ENCODE measurements at places on chromosomes 6 and 20.

GRCh38 chr6:85110943-85111342 is 338.9 kb upstream of the NT5E start:
- no peak for DNase-seq

DNA sequence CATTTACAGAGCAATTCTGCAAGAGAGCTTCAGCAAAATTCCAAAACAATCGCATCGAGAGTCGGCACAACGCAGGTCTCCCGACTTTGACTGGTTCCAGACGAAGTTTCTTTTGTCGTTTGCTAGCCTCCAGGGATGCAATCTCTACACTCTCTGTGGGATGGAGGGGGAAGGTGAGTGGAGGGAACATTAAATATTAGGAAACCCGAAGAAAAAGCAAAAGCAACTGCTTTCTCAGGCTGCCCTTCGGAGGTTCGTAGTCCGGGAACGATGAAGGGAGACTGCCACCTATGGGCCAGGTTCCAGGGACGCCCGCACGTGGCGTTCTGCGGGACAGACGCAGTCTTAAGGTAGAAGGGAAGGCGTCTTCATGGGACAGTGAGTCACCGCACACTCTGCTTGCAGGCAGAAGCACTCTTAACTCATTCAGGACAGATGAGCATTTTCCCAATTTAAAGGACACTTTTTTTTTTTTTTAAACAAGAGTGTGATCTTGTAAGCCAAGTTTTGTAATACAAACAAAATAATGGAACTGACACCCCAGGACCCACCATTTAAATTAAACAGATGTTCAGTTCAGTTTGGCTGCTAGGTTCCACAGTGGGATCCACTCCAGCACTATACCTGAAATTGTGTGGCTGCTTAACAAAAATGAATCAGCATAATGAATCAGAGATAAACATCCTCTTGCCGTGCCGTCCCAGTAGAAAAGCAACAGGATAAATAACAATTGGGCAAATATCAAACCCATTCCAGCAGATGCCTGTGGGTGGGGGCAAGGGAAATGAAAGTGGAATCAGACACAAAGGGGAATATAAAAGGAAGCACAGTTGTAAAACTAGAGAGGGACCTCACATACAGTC is 65.8 kb upstream of the ARMC2 start:
- no peak for DNase-seq

- no peak for DNase-seq
These were observed 179.9 kb upstream of the DTNBP1 start for GRCh38 chr6:15842727-15843117.

GRCh38 chr6:84280030-84280429 is 52.6 kb upstream of the CEP162 start:
- DNase-seq = no peak

DNA sequence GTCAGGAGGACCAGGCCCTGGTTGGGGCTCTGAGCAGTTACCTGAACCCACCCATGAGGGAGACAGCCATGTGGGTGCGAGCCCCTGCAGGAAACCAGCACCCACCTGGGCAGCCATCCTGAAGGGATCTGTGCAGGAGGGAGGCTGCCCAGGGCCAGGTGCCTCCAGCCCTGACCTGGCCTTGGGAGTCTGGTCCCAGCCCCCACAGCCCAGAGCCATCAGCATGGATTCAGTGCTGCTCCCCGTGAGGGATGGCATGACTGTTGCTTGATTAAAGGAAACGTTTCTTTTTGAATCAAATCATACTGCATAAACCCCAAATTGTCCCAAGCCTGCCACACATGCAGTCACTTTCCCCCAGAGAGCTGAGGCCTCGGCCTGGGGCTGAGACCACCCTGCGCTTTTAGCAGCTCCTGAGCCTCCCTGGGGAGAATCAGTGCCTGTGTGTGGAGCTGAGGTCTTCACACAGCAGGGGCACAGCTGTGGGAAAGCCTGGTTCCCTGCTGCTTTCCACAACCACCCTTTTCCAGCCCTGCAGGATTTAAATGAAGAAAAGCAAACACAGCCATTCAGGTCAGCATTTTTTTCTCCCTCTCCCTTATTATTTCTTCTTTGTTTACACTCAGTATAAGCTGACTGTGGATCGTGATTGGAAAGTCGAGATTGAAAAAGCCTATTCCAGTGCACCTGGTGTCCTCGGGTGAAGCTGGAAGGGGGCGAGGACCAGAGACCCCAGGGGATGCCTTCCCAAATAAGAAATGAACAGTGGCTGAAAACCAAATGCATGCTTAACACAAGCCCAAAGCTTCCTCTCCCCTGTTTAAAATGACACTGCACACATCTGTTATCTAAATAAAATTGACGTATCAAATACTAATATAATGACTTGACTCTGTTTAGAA is 283.9 kb downstream of the SMOC2 start:
- DNase-seq = peak; percentile 16

- no peak for DNase-seq
These were observed 13.9 kb upstream of the VAPB start for GRCh38 chr20:58374906-58375758.

GRCh38 chr20:37828684-37829083 is 74.2 kb upstream of the VSTM2L start:
- DNase-seq = no peak

- DNase-seq = no peak
These were observed 28.5 kb upstream of the DST start for GRCh38 chr6:56671160-56671559.

DNA sequence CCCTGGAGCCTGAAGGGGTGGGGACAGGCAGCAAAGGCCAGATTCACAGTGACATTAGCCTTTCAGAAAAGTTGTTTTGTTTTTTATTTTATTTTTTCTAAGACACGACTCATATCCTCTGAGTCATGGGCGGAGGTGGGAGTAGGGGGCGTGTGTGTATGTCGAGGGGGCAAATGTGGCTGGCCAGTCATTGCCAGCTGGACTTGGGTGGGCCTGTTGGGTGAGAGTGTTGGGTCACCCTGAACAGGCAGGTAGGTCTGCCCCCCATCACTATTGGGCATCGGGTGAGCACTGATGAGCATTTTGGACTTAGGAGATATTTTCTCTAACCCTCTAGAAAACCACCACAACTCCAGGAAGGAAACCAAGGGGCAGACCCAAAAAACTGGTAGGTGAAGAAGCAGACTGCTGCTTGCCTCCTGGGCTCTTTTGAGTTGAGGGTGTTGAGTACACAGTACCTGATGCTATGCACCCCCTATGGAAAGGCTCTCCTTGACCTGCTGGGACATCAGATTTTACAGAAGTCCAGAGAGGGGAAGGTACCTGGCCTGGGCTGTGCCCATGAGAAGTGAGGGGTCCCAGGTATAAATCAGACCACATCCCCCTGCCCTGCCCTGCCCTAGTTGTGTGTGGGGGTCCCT is 5.6 kb downstream of the SMIM29 start:
- no peak for DNase-seq

DNA sequence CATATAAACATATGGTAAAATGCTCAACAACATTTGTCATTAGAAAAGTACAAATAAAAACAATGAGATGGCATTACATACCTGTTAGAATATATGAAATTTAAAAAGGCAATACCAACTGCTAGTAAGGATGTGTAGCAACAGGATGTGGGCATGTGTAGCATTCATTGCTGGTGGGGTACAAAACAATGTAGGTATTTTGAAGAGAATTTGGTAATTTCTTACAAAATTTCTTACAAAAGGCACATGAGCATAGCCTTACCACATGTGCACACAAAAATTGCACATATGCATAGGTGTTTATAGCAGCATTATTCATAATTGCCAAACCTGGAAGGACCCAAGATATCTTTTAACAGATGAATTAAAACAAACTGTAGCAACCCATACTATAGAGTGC is 1355.1 kb upstream of the CITED2 start:
- no peak for DNase-seq

- DNase-seq = no peak
These were observed 17.3 kb upstream of the BHLHE23 start for GRCh38 chr20:63023936-63024571.

DNA sequence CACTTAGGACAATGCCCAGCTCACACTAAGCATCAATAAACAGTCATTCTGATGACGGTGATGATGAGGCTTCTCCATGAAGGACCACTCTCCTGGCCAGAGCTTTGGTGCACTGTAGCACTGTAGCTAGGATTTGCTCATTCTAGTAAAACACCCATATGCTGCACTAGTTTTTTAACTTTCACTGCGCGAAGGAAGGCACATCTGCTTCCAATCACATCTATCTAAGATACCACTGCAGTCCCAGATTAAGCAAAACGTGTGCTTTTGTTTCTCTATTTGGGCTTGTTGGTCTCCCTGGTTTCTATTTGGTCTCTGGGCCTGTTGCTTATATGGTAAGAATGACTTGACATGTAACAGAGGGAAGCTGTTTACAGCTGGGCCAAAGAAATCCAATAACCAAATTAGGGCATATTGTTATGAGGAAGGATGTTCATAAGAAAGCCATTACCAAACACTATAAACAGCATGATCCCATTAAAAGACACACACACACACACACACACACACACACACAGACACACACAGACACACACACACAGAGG is 62.4 kb downstream of the FAM229B start:
- no peak for DNase-seq

DNA sequence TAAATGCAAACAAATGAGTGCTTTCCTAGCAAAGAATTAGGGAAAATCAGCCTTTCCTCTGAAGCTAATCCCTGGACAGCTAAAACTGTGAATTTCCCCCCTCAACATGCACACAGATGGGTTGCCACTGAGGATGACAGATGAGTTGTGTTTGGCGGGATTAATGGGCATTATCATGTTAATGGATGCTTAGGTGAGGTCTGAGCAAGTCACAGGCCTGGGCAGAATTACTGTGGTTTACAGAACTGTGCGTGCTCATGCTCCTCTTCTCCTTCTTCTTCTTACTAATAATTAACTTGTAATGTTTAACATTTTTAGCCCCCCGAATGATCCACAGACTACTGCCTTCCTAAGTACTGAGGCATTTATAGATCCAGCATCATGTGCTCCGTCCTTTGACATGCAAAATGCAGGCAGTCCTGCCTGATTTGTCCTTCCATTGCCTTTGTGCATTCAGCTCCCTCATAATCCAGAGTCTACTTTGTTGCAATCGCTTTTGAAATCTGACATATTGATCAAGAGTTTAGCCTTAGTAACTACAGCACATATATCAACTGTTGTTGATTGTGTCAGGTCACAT is 753.4 kb upstream of the MMS22L start:
- DNase-seq = no peak

DNA sequence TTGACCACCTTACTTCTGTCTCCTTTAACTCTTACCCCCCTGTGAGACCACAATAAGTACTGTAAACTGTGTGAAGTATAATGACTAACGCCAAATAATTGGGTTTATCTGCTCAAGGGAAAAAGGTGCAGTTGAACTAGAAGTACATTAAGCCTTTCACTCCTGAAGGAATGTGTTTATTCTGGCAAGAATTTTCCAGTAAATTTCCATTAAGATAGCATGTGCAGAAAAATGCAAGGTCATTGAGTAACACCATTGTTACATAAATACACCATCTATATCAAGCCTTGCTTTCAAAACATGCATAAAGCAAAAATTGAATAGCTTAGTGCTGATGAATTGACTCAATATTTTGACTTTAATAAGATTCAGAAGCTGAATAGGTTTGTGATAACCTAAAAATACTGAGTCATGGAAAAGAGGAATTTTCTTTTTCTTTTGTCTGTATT is 65.4 kb downstream of the ARHGAP18 start:
- DNase-seq = no peak

DNA sequence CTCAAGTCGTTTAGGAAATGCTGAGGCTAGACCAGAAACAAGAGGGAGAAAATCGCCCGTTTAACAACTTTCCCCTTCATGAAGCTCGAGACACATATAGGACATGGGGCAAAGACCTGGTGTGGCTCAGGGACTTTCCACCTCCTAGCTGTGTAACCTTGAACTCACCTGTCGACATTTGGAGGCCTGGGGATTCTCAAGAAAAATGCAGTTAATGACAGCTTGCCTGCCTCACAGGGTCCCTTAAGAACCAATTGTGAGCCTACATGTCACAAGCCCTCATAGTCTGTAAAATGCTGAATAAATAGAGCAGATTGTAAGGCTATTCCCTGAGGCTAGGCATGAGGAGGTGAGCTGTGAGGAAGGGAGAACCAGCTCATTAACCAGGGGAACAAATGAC is 35.1 kb downstream of the MGME1 start:
- no peak for DNase-seq

GRCh38 chr20:45445805-45446562 is 23.6 kb upstream of the WFDC2 start:
- DNase-seq = no peak

- DNase-seq = no peak
These were observed 120.5 kb downstream of the SOD2 start for GRCh38 chr6:159572439-159573110.

DNA sequence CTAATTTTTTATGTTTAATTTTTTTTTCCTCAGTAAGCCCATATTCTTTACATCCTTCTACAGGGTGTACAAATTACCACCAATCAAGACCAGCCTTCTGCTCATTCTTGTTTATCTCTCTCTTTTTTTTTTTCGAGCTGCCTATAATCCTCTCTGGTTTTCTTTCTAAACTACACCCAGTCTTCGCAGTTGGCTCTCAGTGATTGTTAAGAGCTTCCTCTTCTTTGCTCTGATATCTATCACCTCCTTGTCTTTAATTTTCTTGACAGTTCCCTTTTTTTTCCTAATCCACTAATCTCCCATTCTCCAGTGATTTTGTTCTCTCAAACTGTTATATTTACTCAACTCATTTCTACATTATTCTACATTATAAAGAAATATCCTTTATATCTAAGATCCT is 38.5 kb upstream of the PTPRK start:
- DNase-seq = no peak

DNA sequence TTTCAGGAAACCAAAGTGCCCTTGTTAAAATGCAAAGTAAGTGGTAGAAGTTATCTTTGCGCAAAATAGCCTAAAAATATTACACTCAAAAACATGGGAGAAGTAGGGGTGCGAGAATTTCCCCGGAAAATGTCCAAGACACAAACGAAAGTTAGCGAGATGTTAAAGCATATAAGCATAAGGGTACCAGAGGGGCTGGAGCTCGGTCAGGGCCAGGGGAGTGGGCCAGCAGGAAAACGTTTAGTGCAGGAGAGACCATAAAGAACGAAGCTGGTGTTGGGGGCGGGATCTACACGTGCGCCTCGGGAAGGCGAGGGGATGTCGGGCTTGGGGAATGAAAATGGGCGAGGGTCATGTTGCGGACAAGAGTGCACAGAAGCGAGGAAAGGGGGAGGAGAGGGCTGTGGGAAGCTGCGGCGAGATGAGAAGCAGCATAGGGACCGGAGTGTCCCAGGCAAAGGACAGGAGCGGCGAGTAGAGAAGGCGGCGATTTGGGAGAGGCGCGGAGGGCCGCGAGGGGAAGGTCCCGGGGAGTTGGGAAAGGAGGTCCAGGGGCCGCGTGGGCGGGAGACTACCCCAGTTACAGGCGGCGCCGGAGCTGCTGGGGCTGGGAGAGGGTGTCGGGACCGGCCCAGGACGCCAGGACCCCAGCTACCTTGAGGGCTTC is 600 bp downstream of the XPO5 start:
- DNase-seq = peak; percentile 87

- DNase-seq = no peak
These were observed 13.5 kb upstream of the RAB5IF start for GRCh38 chr20:36591854-36592641.

- no peak for DNase-seq
These were observed 109.5 kb downstream of the B3GAT2 start for GRCh38 chr6:70847106-70848084.
